Occipital lobe (tissue), 3 donors: ENCODE measurements at places on chromosomes 11 and 22.

- no peak for DNase-seq
These were observed 2.2 kb downstream of the APOA1 start for GRCh38 chr11:116835042-116835772.

DNA sequence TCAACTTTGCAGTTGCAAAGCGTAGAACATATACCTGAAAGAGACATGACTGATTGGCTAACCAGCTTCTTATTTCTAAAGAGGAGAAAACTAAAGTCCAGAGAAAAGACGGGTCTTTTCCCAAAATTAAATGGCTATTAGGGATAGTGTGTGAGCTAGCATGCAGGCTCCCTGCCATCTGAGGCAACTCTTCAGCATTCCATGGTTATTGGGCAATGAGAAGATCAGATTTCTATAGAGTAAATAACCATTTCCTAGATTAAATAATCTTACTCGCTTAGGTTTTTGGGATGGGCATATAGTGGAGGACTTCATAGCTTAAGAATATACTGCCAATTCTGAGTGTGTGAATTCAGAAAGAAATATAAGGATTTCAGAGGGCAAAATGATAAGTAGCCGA lies 95.0 kb downstream of the PDHX start:
- no peak for DNase-seq

DNA sequence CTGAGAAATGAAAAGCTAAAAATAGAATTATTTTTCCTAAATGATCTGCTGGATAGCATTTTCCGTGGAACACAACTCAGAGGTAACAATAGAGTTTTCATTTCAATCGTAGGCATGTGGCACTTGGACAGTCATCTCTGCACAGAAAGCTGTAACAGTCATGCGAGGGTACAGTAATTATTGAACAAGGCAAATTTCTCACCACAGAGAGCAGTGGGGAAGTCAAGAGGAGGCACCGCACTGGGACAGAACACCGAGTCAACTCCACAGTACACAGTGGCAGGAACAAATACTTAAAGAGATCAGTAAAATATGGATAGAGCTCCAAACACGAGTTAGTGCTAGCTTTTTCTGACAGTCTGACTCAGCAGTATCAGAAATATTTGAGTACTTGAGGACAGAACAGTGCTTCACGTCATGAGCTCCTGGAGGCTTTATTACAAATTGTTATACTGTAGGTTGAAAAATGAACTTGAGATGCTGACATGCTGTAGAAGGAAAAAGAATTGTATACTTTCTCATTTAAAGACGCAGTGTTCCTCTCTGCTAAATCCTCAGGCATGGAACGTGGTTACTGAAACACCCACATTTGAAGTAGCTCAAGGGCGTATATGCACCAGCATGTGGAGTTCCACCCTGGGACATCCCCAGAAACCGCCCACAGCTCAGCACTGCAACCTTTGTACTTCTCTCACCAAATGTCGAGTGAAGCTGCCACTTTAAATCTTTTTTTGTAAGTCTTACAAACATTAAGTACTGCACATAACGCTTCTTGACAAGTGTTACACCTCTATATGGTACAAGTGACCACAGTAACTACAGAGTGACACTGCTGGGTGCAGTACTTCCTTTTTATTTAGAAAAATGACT lies 27.4 kb upstream of the YPEL1 start:
- no peak for DNase-seq

- DNase-seq: no peak
These were observed 25.8 kb upstream of the ST3GAL4 start for GRCh38 chr11:126329644-126330211.

GRCh38 chr11:27678242-27678641 lies 22.0 kb downstream of the BDNF start:
- DNase-seq: no peak

- DNase-seq: no peak
These were observed 13.8 kb downstream of the TPST2 start for GRCh38 chr22:26576026-26576680.

GRCh38 chr11:68911731-68912130 lies 8.0 kb downstream of the IGHMBP2 start:
- no peak for DNase-seq

DNA sequence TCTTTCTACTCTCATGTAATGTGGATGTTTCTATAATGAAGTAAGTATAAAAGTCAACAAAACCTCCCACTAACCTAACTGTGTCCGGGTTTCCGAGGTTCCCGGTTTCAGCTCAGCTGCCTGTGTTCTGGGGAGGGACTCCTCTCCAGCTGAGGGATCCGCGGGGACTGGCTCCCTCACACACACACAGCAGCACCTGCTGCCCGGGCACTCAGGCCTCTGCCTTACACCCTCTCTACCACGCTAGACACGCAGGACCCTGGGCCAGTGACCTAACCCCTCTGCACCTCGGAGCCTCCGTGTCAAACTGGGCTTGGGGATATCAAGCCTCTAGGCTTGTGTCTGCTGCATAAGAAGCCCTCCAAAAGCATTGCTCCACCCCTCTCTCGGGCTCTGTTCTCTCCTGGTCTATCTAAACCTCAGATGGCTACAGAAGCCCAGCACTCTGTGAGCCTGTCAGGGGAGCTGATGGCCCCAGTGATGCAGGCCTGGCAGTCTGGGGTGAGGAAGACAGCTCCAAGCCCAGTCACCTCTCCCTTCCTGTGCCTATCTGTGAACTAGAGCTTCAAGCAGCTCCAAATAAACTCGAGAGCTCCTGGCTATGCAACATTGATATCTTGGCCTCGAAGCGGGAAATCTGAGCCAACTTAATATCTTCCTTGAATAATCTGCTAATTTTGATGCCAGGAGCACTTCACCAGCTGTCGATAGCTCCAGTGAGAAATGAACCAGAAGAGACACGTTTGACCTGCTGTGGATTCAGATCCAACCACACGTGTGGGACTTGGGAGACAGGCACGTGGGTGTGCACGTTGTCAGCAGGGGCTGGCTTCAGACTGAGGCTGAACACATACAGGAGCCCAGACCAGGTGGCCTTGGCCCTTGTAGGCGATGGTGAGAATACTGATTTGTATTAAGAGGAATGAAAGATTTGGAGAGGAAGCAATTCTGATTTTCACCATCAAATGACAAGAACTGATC lies 232.7 kb upstream of the B3GAT1 start:
- DNase-seq: no peak

GRCh38 chr11:117177534-117178209 lies 871 bp upstream of the SIDT2 start:
- no peak for DNase-seq
